ENCODE measurements at places on chromosomes 16 and 17. TPM values are rescaled to one million over a fixed set of nuclear protein-coding genes. Genes with fewer than 3 reads are reported as not detected.

DNA sequence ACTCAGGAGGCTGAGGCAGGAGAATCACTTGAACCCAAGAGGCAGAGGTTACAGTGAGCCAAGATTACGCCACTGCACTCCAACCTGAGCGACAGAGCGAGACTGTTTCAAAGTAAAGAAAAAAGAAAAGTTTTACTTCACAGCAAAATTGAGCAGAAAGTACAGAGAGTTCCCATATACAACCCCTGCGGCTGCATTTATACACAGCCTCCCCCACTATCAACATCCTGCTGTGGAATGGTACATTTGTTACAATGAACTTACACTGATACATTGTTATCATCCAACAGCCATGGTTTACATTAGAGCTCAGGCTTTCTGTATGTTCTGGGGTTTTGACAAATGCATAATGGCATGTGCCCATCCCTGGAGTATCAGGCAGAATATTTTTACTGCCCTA is 2.6 kb upstream of the MTHFSD start:
- peaks cover 5% of the 10 kb centered on the region for H3K4me1 ChIP-seq
- no peak overlapping the region for H3K4me3 ChIP-seq
- H3K27ac ChIP-seq, result no peak overlapping the region
- H3K36me3 ChIP-seq, result no peaks in the 10 kb centered on the region

GRCh38 chr16:66751053-66751302 is 431 bp downstream of the DYNC1LI2 start:
- H3K27me3 ChIP-seq, result no peaks in the 10 kb centered on the region
- H3K4me1 ChIP-seq, result peaks cover 24% of the 10 kb centered on the region
- DNase-seq, result no peak
- peak overlapping the region; percentile 78 for H3K4me3 ChIP-seq
- H3K27ac ChIP-seq, result peak overlapping the region; percentile 91
- H3K36me3 ChIP-seq, result no peaks in the 10 kb centered on the region

DNA sequence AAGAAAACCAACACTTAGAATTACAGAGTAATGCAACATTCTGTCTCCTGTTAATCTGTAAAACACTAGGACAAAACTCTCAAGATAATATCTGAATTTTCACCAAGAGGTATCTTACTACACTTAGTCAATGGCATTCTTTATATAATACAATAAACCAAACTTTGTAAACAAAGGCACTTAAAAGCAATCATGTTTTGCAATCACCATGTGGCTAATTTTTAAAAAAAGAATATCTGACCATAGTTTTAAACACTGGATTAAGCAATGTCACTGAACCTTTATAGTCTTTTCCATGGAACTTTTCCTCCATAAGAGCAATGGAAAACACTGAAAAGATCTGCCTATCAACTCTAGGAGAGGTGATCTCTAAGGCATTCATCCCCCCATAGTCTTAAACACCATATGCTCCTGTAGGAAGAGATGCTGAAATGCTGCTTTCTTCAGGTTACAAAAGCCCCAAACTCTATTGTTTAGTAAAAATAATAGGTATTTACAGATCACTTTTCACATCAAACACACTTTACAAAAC is 144.2 kb upstream of the CORO6 start:
- no peak overlapping the region for H3K27ac ChIP-seq
- DNase-seq, result no peak
- H3K36me3 ChIP-seq, result no peaks in the 10 kb centered on the region
- no peak overlapping the region for H3K4me3 ChIP-seq

DNA sequence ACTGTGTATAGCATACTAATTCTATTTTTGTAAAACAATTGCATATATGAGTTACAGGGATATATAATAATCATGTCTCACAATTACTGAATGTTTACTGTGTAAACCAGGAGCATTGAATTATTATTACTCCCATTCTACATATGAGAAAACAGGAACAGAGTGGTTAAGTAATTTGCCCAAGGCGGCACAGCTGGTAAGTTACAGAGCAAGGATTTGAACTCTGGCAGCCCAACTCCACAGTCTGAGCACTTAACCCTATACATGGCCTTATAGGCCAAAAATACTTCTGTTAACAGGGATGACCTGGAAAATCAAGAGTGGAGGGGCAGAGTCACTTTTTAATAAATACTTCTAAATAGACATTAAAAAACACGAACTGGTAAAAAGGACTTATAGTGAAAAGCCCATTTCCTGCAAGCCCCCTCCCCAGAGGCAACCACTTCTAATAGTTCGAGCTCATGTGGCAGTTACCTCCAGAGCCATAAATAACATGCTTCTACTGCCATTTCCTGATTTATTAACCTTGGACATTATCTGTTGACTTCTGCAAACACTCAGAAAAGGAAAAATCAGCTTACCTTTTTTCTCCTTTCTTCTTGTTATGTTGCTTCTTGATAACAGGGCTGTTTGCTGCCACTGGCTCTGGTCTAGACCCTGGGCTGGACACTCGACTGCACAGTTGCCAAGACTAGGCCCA is 22.1 kb upstream of the ADGRG1 start:
- no peak overlapping the region for H3K4me3 ChIP-seq
- DNase-seq, result no peak
- H3K36me3 ChIP-seq, result no peaks in the 10 kb centered on the region

DNA sequence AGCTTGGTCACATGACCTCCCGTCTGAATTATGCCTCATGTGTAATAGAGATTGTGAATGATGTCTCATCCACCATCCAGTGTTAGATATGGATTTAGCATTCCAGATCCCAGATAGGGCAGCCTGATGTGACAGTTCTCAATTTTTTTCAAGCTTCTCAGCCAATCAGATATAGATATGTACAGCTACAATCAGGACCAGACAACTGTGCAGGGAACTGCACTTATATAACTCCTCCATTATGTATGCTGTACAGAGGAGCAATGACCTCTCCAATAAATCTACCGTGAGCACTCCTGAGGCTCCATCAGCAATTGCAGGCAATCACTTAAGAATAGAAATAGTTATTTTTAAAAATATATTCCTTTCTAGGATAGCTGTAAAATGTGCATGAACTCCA is 722.8 kb upstream of the SOX9 start:
- H3K27me3 ChIP-seq, result no peaks in the 10 kb centered on the region
- no peaks in the 10 kb centered on the region for H3K4me1 ChIP-seq
- no peak overlapping the region for H3K4me3 ChIP-seq
- no peaks in the 10 kb centered on the region for H3K36me3 ChIP-seq

GRCh38 chr16:5065813-5066212 is at the start of gene C16orf89:
C16orf89 (minus strand) TSS chr16:5065956; CDS start chr16:5065908, 48 bp downstream.
- H3K4me1 ChIP-seq, result no peaks in the 10 kb centered on the region
- no peak within 1 kb of the TSS for H3K27ac ChIP-seq
- no peak for DNase-seq
- H3K36me3 ChIP-seq, result no peaks in the 10 kb centered on the region
- no peak within 1 kb of the TSS for H3K4me3 ChIP-seq

DNA sequence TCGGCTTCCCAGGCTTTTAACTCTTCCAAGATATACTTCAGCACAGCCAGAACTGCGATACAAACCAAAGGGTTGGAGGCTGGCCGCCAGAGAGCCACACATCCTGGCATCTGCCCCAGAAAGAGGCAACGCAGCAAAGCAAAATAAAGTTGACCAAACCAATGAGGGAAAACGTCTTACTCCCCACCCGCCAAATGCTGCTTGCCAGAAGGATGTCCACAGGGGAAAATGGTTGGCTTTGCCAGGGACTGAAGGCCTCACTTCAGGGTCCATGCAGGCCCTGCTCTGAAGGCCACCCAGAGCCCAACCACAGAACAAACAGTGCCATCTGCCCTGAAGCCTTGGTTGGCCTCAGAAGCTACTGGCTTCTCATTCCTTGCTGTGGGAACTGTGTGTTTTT is 15.0 kb downstream of the CACNG1 start:
- no peaks in the 10 kb centered on the region for H3K27me3 ChIP-seq
- H3K36me3 ChIP-seq, result no peaks in the 10 kb centered on the region
- DNase-seq, result no peak
- no peak overlapping the region for H3K4me3 ChIP-seq

- H3K27ac ChIP-seq, result no peak overlapping the region
- no peaks in the 10 kb centered on the region for H3K27me3 ChIP-seq
- peaks cover 32% of the 10 kb centered on the region for H3K4me1 ChIP-seq
- H3K36me3 ChIP-seq, result peaks cover 7% of the 10 kb centered on the region
- no peak for DNase-seq
Observed at GRCh38 chr16:10951026-10951425, 6.7 kb downstream of the CLEC16A start.

GRCh38 chr17:77107506-77108433 is 33.0 kb upstream of the SEC14L1 start:
- H3K27ac ChIP-seq, result no peak overlapping the region
- DNase-seq, result no peak
- no peak overlapping the region for H3K4me3 ChIP-seq
- no peaks in the 10 kb centered on the region for H3K27me3 ChIP-seq
- no peaks in the 10 kb centered on the region for H3K36me3 ChIP-seq

GRCh38 chr17:14048169-14048568 is 21.1 kb upstream of the COX10 start:
- H3K4me1 ChIP-seq, result no peaks in the 10 kb centered on the region
- H3K27ac ChIP-seq, result no peak overlapping the region
- no peak overlapping the region for H3K4me3 ChIP-seq
- no peaks in the 10 kb centered on the region for H3K27me3 ChIP-seq
- peaks cover 6% of the 10 kb centered on the region for H3K36me3 ChIP-seq

- no peaks in the 10 kb centered on the region for H3K4me1 ChIP-seq
- no peak overlapping the region for H3K4me3 ChIP-seq
- H3K36me3 ChIP-seq, result peaks cover 15% of the 10 kb centered on the region
- H3K27ac ChIP-seq, result no peak overlapping the region
Observed at GRCh38 chr17:41895617-41896016, 23.1 kb downstream of the ACLY start.

- H3K27ac ChIP-seq, result no peak overlapping the region
- H3K4me3 ChIP-seq, result no peak overlapping the region
- H3K36me3 ChIP-seq, result no peaks in the 10 kb centered on the region
- no peaks in the 10 kb centered on the region for H3K4me1 ChIP-seq
- no peaks in the 10 kb centered on the region for H3K27me3 ChIP-seq
Observed at GRCh38 chr17:61478026-61478789, 26.0 kb downstream of the TBX4 start.

GRCh38 chr16:54627616-54628015 is 303.0 kb upstream of the IRX5 start:
- no peak overlapping the region for H3K4me3 ChIP-seq
- H3K36me3 ChIP-seq, result no peaks in the 10 kb centered on the region
- no peak overlapping the region for H3K27ac ChIP-seq
- no peak for DNase-seq
- H3K27me3 ChIP-seq, result no peaks in the 10 kb centered on the region

- no peak overlapping the region for H3K27ac ChIP-seq
- no peaks in the 10 kb centered on the region for H3K4me1 ChIP-seq
- no peak for DNase-seq
- no peak overlapping the region for H3K4me3 ChIP-seq
- no peaks in the 10 kb centered on the region for H3K27me3 ChIP-seq
Observed at GRCh38 chr17:44932096-44932786, 15.3 kb downstream of the KIF18B start.

DNA sequence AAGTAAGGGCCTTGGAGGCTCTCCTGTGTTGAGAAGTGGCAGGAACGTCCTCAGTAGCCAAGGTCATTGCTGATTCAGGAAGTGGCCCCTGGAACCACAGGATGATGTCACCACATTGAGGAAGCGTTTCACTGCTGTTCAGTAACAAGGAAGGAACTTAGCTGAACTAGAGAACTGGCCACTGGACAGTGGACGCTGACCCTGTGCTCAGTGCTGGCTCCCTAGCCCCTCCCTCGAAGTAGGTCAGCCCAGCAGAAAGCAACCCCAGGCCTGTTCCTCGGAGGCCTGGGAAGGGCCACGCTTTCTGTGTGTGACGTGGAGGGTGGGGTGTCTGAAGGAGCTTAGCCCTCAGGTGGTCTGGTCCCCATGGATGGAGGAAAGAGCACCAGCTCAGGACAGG is 58.3 kb downstream of the B9D1 start:
- peaks cover 15% of the 10 kb centered on the region for H3K4me1 ChIP-seq
- no peaks in the 10 kb centered on the region for H3K36me3 ChIP-seq
- H3K27me3 ChIP-seq, result peaks cover 11% of the 10 kb centered on the region
- no peak overlapping the region for H3K27ac ChIP-seq

DNA sequence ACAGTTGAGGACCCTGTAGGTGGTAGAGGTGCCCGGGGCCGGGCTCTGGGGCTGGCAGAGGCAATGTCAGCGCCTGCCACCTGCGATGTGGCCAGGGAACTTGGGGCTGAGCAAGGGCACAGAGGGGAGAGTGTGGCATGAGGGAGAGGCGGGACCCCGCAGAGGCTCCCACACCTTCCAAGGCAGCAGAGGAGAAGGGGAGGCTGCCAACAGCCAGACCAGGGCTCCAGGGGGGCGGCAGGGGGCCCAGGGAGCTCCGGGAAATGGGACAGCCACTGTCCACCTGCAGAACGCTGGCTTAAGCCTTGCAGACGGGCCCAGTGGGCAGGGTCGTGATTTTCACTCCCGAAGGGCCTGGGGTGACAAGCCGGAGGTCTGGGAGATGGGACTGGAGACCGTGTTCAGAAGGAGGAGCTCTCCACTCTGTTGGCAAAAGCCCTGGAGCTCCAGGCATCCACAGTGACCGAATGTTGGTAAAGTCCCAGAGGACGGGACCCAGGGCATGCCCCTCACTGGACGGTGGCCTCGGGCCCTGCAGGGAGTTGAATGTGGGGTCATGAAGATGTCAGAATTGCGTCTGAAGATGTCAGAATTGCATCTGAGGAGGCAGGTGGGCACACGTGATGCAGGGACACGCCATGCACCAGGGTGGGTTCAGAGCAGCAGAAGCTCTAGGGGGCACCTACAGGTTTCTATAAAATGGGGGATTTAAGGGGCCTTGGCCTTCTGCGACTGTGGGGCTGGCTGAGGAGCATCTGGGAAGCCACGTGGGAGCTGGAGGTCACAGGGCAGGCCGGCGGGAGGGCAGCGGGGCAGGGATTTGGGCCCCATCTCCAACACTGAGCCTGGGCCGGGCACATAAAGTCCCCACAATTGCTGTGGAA is 18.6 kb downstream of the CD7 start:
- peak overlapping the region; percentile 57 for H3K4me3 ChIP-seq
- no peaks in the 10 kb centered on the region for H3K27me3 ChIP-seq
- peaks cover 69% of the 10 kb centered on the region for H3K4me1 ChIP-seq
- peak overlapping the region; percentile 98 for H3K27ac ChIP-seq
- no peaks in the 10 kb centered on the region for H3K36me3 ChIP-seq

DNA sequence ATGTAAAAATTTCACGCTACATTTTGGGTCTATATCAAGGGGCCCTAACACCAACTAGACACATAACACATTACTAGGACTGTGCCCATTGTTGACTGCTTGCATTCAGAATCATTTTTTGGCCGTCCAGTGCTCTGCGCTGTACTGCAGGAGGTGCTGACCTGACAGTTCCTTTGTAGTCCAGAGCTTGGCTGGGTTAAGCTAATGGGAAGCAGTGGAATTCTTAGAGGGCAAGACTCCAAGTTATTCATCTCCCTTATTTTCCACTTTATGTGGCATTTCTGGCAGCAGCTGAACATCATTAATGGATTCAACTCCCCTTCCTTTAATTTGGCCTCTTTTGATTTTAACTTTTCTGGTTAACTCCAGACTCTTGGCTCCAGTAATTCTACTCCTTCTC is 351.7 kb downstream of the CDH8 start:
- no peak overlapping the region for H3K27ac ChIP-seq
- no peak for DNase-seq
- no peak overlapping the region for H3K4me3 ChIP-seq
- no peaks in the 10 kb centered on the region for H3K4me1 ChIP-seq
- no peaks in the 10 kb centered on the region for H3K27me3 ChIP-seq

The TBX4 gene
- not detected for polyA plus RNA-seq

The GLP2R gene
- not detected for polyA plus RNA-seq

The KRT24 gene
- polyA plus RNA-seq, result not detected

The ITGAX gene
- polyA plus RNA-seq, result not detected

Measured in naive thymus-derived CD4-positive, alpha-beta T cell (primary cell).